ENCODE measurements at places on chromosomes 7 and 10.
A peak's percentile ranks its signal among the peaks of the same experiment; 100 is the strongest.

- DNase-seq = no peak
Observed at GRCh38 chr10:17790651-17791050, 18.5 kb upstream of the MRC1 start.

DNA sequence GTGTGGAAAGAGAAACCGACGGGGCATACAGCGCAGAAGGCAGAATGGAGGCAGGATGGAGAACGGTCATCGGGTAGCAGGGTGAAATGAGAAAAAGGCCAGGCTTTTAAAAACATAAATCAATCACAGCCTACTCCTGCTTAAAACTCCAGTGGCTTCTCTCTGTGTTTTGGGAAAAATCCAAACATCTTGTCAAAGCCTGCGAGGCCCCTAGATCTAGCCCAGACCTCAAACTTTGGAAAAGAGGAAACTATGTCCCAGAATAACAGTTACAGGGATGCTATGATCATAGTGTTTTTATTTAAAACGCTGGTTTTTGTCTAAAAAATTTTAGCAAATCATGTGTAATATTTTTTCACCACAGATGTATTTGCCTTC lies 41.1 kb downstream of the PPP1R3C start:
- no peak for DNase-seq

- no peak for DNase-seq
Observed at GRCh38 chr7:114997487-114998404, 75.9 kb downstream of the MDFIC start.

DNA sequence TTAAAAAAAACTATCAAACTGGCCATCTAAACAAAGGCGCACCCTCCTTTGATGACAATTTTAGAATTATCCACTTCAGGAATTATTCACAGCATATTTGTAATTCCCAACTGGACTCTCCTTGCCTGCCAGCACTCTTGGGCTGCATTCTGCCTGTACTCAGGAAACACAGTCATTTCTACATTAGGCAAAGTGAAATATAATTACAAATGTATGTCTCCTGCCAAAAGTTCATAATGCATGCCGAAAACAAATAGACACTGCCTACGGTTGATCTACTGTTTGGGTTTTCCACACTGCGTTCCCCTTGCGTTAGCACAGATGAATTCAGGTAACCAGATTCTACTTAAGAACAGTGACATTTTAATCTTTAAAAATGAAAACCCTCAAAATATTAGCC lies 1.9 kb downstream of the HGF start:
- DNase-seq = no peak

DNA sequence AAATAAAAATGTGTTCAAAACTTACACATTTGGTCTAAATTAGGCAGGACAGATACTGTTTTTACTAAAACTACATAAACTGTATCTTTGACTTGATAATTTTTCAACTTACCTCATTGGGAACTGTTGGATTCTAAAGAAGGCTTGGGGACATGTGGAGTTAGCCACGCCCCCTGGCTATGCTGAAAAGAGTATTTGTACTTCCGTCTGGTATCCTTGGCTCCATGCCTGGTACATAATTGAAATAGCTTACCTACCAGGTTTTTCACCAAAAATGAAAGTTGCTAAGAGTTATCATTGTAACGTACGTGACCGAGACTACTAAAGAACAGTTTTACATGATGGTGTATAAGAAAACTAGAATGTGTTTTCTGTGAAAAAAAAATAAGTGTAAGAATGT lies 604.8 kb upstream of the IGFBP3 start:
- DNase-seq = no peak

DNA sequence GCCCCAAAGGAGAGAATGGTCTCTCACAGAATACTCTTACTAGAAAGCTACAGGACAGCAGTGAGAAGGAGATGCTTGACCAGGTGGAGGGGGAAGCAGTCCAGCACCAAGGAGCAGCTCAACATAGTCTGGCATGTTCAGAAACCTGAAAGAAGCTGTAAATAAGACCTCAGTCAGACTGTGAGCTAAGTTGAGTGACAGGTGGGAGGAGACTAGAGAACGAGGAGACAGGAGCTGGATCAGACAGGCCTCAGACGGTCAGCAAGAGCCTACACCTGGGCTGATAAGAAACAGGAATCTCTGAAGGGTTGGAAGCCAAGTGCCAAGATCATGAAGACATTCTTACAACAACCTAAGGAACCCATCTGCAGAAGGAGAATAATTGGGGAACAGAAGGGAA lies 54.5 kb downstream of the ELMO1 start:
- DNase-seq = peak; percentile 34

DNA sequence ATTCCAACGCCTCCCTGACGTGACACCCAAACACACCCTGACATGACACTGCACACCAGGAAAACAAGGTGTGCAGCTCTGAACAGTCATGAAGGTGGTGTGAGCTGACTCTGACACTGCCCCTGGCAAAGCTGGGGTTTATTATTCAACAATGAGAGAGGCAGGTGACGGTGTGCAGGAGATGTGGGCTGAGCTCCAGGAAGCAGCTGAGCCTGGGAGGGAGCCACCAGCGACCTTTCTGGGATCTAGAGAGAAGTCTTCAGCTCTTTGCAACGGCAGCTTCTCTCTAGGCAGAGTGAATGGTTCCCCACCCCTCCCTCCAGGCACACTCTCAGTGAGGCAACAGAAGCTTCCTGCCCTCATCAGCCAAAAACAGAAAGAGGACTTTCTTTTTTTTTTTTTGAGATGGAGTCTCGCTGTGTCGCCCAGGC lies 65.6 kb downstream of the SH3PXD2A start:
- peak; percentile 53 for DNase-seq

- DNase-seq = no peak
Observed at GRCh38 chr7:143171697-143172096, 11.5 kb upstream of the TAS2R39 start.

DNA sequence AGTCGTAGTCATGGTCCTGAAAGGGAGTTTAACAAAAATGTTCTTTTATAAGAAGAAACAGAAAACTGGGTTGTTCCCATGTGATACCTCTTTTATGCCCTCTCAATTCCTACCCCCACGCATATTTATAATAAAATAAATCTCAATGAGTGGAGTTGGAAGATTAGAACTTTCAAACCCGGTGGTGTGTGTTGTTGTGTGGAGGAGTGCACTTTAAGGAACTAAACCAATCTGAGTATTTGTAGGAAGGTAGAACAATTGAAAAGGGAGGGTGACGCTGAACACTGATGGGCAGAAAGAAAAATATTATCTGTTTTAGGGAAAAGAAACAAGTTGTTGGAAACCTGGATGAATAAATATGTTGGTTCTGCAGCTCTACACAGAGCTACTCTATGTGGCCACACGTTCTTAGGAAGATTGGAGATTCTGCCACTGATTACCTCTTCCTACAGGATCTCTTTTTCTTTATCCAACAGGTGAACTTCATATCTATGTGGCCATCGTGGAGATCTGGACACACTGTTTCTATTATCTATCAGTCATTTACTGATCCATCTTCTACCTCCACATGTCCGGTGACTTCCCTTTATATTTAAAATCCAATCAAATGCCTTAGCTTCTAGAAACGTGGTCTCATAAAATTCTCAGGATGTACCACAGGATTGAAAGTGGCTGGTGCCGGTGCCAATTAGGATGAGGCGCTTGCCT lies 13.1 kb upstream of the GATA3 start:
- DNase-seq = no peak

DNA sequence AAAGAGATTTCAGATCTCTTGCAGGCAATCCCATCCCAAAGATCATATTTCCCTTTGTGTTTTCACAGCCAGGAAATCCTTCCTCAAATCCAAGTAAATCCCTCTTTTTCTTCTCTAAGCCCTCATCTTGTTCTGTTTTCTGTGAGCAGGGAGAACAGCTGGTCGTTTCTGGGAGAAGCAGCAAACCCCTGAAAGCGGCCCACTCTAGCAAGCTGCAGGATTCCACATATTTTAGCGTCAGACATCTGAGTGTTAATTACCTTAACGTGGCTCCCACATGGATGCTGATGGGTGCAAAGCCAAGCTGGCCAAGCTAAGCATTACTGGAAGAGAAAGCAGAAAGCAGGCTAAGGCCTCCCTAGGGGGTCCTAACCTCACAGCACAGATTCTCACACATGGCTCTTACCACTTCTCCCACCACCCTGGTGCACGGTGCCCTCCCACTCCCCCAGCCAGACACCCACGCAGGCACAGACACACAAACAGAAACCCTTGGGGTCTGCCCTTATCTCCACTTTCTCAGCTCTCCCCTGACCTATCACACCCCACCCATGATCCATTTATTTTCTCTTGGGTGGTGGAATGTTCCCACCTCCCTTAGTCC lies 551.0 kb upstream of the AUTS2 start:
- DNase-seq = no peak

GRCh38 chr7:32890010-32890792 lies 1.4 kb downstream of the KBTBD2 start:
- DNase-seq = peak; percentile 27

DNA sequence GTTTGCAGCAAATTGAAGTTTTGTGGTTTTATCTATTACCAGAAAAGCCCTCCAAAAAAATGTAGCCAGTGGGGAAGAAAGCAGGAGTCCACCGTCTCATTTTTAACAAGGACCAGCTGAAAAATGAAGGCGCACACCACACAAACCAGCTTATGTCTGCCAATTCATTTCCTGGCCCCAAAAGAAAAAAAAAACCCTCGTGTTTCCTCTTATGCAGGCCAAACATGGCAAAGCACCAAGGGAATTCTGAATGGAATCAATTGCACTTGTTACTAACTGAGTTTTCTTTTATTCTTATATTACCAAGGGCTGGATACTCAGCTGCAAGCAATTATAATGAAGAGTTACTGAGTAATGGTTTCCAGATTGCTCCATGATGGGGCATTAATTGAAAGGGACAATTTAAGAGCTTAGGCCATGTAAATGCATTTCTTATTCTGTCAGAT lies 428.3 kb upstream of the NPVF start:
- DNase-seq = no peak

- DNase-seq = no peak
Observed at GRCh38 chr10:72344932-72345331, 9.8 kb downstream of the DNAJB12 start.

- DNase-seq = no peak
Observed at GRCh38 chr7:120994512-120995410, 6.2 kb downstream of the CPED1 start.

Measured in ELF-1 (cell line).